ENCODE measurements at places on chromosomes 5 and 9.
A peak's percentile ranks its signal among the peaks of the same experiment; 100 is the strongest.

GRCh38 chr9:75175395-75175794 lies 87.1 kb downstream of the OSTF1 start:
- DNase-seq = no peak

DNA sequence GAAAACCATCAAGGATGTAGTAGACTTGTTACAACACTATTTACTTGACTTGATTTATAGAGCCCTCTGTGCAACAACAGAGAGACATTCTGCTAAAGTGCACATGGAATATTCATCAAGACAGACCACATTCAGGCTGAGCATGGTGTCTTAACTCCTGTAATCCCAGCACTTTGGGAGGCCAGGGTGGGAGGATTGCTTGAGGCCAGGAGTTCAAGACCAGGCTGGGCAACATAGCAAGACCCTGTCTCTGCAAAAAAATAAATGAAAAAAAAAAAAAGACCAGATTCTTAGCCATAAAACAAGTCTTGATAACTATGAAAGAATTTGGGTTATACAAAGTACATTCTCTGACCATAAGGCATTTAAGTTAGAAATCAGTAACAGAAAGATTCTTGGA lies 25.3 kb downstream of the DENND4C start:
- DNase-seq = no peak

DNA sequence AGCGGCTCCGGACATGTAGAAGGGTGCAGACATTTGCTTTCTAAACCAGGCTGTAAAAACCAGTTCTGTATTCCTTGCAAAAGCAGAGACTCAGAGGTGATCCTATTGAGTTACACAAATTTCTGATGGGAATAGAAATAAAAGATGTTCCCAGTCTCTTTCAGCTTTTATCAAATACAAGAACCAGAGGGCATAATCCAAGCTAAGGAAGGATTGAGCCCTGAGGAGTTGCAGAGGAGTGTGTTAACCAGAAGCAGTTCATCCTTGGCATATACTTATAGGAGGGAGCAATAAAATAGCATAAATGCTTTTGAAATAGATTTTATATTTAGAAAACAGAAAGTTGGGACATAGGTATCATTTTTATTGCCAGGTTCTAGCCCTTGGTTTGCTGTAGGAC lies 75.3 kb downstream of the KIF4B start:
- no peak for DNase-seq

GRCh38 chr5:167624053-167624452 lies 667.4 kb upstream of the WWC1 start:
- DNase-seq = no peak

DNA sequence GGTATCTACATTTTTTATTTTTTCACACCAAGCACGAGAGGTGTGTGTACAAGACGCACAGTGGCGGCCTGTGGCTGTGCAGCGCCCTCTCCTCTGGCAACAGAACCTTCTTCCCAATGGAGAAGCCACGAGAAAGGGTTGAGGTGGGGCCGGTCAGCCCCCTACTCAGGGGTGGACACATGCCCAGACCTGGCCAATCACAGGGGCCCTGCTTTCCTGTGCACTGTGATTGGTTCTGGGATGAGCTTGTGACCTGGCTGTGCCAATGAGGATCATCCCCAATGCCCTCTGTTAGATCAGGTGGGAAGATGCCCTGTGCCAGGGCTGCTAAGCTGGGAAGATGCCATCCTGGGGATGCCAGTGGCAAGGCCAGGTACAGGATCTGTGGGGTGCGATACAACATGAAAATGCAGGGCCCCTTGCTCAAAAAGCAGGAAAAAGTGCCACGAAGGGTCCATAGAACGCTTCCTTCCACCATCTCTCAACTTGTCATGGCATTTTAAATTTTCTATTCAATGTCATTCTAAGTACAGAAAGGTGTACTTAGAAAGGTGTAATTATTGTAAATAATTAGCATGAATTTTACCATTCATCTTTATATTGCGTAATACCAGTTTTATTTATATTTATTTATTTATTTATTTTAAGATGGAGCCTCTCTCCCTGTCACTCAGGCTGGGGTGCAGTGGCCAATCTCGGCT lies 15.4 kb downstream of the IER5L start:
- DNase-seq = no peak

DNA sequence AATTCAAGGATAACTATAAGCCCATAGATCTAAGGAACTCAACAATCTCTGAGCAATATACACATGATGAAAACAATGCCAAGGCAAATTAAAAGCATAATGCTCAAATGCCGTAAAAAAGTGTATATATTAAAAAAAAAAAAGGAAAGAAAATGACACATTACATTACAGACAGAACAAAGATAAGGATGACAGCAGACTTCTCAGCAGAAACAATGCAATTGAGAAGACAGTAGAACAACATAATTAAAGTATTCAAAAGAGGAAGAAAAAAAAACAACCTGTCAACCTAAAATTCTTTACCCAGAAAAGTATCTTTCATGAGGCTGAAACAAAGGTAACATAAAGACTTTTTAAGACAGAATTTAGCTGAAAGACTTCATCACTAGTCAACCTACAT lies 591.7 kb downstream of the ZNF608 start:
- DNase-seq = no peak

DNA sequence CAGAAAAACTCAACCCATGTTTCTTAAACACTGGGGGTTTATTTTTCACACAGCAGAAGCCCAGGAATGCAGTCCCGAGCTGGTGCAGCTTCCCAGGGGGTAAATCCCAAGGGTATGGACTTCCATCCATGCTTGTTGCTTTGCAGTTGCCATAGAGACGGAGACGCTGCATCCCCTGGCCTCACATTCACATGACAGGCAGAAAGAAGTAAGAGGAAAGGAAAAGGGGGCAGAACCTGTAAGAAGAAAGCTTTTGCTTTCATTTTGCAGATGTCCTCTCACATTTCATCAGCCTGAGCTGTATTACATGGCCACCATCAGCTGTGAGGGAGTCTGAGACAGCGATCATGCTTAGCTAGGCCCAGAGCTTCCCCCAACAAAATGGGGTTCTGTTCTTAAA lies 321.0 kb downstream of the AGTPBP1 start:
- no peak for DNase-seq

- DNase-seq = no peak
These were observed 8.7 kb downstream of the ACSL6 start for GRCh38 chr5:132002757-132003156.

DNA sequence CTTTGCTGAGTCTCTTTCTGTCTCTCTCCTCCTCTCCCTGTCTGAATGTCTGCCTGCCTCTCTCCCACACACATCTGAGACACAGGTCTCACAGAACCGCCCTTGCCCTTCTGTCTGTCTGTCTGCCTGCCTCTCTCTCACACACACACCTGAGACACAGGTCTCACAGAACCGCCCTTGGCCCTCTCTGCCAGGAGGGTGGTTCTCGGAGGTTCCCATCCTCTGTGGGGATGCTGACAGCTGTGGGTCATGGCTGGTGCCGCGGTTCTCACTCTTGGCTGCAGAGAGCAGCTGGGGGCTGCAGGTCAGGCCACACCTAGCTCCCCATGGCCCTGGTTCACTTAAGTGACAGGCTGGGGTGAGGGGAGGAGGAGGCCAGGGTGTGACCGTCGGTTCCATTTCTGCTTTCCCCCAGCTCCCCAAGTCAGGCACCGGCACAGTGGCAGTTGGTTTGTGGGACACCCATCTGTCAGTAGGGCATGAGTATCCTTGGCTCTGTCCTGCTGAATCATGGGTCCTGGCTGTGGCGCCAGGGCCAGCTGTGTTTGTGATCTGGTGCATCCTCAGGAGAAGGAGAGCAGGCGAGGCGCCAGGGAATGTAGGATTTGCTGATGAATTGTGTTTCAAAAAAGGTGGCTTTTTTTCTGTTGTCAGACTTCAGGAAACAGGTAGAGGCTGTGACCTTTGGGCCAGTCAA lies 42.3 kb upstream of the CLPTM1L start:
- DNase-seq = no peak

DNA sequence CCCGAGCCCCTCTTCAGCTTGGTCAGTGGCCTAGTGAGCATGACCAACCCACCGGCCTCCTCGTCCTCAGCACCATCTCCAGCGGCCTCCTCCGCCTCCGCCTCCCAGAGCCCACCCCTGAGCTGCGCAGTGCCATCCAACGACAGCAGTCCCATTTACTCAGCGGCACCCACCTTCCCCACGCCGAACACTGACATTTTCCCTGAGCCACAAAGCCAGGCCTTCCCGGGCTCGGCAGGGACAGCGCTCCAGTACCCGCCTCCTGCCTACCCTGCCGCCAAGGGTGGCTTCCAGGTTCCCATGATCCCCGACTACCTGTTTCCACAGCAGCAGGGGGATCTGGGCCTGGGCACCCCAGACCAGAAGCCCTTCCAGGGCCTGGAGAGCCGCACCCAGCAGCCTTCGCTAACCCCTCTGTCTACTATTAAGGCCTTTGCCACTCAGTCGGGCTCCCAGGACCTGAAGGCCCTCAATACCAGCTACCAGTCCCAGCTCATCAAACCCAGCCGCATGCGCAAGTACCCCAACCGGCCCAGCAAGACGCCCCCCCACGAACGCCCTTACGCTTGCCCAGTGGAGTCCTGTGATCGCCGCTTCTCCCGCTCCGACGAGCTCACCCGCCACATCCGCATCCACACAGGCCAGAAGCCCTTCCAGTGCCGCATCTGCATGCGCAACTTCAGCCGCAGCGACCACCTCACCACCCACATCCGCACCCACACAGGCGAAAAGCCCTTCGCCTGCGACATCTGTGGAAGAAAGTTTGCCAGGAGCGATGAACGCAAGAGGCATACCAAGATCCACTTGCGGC lies 1.8 kb downstream of the EGR1 start:
- DNase-seq = no peak

GRCh38 chr5:159631001-159631400 lies 285.3 kb upstream of the ADRA1B start:
- DNase-seq = no peak

GRCh38 chr9:36625006-36625615 lies 52.4 kb downstream of the MELK start:
- no peak for DNase-seq

- DNase-seq = peak; percentile 30
These were observed 30.7 kb downstream of the IFNW1 start for GRCh38 chr9:21110708-21111576.

DNA sequence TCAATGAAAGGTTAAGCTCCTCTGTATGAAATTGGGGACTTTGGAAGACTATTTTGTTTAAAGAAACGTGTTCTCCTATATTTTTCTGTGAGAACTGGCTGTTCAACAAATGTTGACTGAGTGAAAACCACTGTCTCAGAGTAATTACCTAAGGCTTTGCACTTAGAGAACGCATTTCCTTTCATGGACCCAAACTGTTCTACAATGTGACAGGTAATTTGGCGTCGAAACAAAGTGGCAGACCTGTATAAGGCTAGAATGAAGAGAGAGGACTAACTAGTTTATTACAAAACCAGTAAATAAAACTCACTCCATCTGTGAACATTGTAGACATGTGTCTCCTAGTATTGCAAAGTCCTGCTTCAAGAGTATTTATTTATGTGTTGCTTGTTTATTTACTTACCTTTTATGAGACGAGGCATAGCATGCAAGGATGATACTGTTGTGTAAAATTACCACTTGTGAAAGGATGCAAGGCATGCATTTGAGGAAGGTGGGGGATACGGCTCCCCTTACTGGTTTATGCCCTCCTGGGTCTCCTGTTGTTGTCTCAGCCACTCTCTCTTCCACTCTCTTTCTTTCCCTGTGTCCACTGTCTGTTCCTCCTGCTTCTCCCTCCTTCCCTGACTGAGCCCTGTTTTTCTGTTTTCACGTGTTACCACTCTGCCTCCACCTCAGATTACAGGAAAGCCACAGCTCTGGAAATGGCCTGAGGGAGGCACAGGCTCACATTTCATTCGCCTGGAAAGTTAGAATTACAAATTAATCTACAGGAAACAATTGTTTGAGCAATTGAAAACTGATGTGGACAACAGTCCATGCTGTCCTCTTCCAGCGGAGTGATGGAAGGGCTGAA lies 444.0 kb upstream of the ZNF608 start:
- no peak for DNase-seq

- DNase-seq = no peak
These were observed 18.3 kb upstream of the TCOF1 start for GRCh38 chr5:150339165-150339564.

DNA sequence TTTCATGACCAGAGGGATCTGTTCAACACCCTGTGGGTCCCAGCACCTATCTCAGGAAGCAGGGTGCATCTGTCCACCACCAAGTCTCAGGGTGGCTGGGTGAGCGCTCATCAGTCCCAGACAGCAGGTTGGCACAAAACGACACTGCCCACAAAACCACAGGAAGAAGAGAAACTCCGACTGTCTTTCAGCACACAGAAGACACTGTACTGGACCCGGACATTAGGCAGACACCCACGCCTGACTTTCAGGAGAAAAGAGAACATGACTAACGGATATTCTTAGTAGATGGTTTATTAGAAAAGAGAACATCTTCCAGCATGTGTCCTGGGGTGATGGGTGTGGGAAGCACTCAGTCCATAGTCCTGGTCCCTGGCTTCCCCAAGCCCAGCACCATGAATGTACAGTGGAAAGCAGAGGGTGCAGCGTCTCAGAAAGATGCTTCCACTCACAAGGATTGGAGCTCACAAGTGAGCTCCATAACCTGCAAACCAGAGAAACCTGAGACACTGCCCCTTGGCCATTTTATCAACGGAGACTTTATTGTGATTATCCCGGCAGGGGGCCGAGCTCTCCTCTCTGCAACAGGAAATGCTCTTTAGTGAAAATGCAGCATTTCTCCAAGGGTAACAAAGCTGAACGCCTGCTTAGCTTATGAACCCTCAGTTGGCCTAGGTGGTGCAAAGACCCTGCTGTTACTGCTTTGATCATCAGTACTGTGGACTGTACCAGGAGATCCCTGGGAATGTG lies 35.8 kb upstream of the LCP2 start:
- no peak for DNase-seq

GRCh38 chr5:21831145-21831787 lies 1021.9 kb downstream of the CDH12 start:
- DNase-seq = no peak

DNA sequence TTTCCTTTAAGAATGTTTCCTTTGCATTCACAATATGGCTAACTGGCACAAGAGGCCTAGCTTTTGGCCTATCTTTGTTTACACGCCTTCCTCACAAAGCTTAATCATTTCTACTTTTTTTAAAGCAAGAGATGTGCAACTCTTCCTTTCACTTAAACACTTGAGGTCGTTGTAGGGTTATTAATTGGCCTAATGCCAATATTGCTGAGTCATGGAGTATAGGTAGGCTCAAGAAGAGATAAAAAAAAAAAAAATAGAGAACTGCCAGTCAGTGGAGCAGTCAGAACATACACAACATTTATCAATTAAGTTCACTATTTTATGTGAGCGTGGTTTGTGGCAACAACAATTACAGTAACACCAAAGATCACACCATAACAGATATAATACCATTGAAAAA lies 5.9 kb downstream of the FKBP15 start:
- no peak for DNase-seq

All from GM12891 (cell line).